ENCODE measurements at places on chromosomes 4 and X.

DNA sequence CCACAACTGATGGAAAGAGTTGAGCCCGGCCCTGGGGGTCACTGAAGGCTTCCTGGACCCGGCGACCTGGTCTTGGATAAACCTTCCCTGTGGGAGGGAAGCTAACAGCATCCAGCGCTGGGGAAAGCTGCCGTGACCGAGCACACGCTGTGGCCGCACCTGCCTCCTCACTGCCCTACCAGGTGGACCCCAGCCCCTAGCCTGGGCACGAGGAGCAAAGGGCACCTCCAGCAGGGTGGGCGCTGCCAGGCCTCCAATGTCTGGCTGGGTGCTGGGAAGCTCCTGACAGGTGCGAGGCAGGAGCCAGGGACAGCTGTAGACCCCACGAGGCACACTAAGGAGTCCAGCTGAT, 7.9 kb downstream of the TADA2B start:
- DNase-seq: no peak

DNA sequence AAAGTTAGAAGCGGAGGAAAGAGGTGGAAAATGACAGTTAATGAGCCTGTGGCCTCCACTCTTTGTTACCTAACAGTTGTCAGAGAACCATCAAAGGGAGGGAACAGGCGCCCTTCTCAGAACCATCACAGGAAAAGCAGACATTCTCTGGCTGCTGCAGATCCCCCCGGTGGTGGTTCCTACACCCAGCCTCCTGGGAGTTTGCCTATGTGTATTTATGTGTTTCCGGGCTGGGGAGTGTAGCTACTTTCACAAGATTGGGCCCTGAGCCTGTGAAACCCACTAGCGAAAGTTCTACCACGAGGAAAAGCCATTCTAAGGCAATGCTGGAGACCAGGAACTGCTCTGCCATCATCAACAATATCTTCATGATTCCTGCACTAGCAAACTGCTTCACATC, 52.7 kb upstream of the BCOR start:
- DNase-seq: no peak

DNA sequence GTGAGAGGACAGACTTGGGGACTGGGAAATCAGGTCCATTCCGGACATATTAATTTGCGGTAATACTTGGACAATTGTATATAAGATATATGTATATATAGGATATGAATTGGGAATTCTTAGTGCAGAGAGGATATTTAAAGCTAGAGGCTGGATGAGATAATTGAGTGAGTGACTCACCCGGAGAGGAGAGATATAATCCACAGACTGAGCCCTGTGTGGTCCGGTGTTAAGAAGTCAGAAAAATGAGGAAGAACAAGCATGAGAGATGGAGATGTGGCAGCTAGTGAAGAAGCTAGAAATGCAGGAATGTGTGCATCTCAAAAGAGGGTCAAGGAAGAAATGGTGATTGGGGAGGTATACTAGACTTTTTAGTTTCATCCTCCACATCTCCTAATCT, 336.2 kb downstream of the SLC7A11 start:
- no peak for DNase-seq

DNA sequence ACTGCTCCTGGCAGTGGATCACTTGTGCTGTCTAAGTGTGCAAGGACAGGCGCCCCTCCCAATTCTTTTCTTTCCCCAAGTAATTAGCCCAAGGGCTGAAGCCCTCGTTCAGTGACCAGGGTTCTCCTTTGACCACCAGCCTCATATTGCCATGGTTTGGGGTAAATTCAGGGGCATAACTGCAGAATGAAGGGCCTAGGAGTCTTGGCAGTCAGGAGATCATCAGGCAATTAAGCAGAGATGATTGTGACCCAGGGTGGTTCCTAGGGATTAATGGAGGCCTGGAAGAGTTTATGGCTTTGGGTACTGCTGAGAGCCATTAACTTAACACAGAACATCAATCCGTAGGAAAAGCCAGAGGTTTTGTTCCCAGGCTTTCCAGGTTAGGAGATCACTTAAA, 170.7 kb downstream of the PTTG2 start:
- DNase-seq: no peak

DNA sequence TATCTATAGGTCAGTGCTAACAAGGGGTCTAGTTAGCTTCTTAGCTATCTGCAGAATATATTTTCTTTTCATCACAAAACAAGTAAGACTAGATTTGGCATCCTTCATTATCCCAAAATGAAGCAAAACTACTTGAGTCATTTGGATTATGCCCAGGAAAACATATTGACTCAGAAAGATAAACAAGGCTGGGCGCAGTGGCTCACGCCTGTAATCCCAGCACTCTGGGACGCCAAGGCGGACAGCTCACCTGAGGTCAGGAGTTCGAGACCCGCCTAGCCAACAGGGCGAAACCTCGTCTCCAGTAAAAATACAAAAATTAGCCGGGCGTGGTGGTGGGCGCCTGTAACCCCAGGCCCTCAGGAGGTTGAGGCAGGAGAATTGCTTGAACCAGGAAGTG, 18.0 kb upstream of the MND1 start:
- no peak for DNase-seq

- no peak for DNase-seq
Observed at GRCh38 chrX:65726715-65727114, 59.3 kb downstream of the MSN start.

GRCh38 chr4:26860922-26861433, 337 bp downstream of the STIM2 start:
- DNase-seq: no peak

DNA sequence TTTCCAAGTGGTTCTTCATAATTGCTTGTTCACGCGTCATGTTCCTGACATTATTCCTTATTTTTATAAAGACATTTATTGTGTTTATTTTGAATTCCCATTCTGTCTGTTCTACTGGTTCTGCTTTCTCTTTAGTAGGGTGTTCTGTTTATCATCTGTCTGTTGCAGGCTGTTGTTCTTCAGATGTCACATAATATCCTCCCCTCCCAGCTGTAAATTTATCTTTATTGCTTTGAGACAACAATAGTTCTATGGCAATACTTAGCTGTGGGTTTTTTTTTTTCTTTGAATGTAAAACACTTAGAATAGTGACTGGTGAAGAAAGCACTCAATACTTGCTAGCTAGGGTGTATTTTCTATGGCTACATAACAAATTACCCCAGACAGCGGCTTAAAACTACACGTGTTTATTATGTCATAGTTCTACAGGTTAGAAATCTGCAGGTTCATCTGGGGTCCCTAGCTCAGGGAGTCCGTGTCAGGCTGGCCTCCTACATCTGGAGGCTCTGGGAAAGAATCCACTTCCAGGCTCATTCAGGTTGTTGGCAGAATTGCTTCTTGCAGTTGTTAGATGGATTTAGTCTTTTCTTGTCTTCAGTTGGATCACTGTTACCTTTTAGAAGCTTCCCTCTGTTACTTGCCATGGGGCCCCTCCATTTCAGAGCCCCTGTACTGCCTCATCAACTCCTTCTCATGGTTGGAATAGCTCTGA, 63.4 kb upstream of the ENPEP start:
- DNase-seq: no peak

GRCh38 chrX:119826399-119826959, 26.3 kb downstream of the UPF3B start:
- no peak for DNase-seq

DNA sequence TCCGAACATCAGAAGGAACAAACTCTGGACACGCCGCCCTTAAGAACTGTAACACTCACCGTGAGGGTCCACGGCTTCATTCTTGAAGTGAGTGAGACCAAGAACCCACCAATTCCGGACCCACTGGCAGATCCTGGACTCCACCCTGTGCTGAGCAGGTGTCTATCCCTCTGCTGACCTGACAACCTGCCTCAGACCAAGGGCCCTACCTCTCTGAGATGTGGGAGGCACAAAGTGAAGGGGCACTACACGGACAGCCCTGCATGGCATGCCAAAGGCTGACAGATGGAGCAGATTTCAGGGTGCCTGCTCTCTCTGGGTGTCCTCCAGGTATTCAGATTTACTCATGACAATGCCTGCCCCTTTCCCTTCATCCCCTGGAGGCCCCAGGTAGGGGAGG, 14.0 kb upstream of the HSFX1 start:
- no peak for DNase-seq

All from stimulated activated CD4-positive, alpha-beta T cell treated with anti-CD3 and anti-CD28 coated beads, Interleukin-1b, Interleukin-23, amount 100 ng/mL, for 24 hours (primary cell).